ENCODE measurements at places on chromosomes 2 and 18. TPM values are rescaled to one million over a fixed set of nuclear protein-coding genes. Genes with fewer than 3 reads are reported as not detected.

Gene CTNNA2
- total RNA-seq, result not detected

DNA sequence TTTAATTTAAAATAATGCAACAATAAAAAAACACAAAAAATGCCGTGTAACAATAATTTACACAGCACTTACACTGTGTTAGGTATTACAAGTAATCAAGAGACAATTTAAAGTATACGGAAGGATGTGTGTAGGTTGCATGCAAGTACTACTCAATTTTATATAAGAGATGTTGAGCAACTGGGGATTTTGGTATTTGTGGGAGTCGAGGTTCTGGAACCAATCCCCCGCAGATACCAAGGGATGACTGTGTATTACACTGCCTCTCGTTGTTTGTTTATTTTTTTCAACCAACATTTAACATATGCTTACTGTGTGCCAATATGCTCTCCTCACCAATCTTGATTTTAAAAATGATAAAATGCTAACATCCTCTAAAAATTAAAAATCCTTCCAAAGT, 24.8 kb downstream of the MAP3K2 start:
- no peak for DNase-seq

DNA sequence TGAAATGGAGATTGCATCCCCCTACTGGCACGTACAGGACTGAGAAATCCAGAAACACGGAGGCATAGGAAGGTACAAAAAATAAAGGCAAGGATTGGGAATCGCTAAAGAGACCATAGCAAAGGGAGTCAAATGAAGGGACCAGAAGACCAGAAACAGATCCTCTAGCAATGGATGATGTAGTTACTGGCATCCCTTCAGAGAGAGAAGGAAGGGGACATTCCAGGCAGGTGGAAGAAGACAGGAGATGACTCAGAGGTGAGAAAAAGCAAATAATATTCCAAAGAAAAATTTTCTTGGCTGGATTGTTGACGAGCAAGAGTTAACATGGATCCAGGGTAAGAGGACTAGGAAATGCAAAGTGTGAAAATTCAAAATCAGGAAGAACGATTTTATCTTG, 78.4 kb upstream of the FZD7 start:
- no peak for DNase-seq

GRCh38 chr2:69375494-69376353, 11.3 kb downstream of the GFPT1 start:
- no peak for DNase-seq

- DNase-seq, result no peak
These were observed 28.2 kb upstream of the NARS1 start for GRCh38 chr18:57649556-57650500.

Gene CNTNAP5
- total RNA-seq, result not detected

DNA sequence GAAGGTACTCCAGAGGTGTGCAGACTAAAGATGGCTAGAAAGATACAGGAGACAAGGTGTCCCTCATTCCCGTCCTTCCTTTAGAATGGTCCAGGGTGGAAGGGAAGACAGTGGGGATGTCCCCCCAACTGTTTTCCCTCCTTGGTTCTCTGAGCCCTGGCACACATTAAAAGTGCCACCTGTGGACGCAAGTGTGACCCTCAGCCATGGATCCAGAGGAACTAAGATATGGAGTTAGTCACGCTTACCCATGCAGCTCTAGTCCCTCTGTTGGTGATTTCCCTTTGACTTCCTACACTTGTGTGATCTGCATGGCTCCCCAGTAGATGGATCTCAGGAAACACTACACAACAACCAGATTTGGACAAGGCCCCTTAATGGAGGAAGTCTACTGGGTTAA, 113.1 kb upstream of the SRD5A2 start:
- no peak for DNase-seq

GRCh38 chr2:148930046-148930775, 55.2 kb downstream of the KIF5C start:
- DNase-seq, result no peak

DNA sequence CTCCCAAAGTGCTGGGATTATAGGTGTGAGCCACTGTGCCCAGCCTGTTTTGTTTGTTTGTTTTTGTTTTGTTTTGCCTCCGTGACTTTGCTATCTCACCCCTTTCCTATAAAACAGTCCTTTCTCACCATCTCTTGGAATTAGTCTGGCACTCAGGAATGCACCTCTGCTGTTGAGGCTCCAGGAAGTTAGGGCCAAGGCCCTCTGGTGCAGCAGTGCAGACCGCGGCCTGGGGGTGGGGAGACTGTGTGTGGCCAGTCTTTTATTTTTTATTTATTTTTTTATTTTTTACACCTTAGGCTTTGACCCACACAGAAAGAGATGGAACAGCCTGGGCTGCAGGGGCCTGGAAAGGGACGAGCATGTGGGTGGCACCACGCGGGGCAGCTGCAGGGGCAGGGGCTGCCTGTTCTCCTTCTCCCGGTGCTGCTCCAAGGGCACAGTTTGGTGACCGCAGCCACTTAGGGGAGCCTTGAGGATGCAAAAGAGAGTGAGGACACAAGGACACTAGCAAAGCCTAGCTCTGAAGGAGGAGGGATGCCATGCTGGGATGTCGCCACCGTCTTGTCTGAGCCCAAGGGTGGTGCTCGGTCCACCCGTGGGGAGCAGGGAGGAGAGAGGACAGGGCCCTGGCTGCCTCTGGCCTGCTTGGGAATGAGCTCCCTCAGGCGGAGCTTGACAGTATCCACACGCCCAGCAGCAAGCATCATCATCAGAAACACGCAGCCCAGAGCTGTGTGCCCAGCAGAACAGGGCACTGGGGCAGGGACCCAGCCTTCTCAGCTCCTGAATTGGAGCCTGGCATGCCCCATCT, 19.4 kb upstream of the ALPI start:
- DNase-seq, result no peak

GRCh38 chr2:173664513-173664910, 300.7 kb downstream of the SP3 start:
- no peak for DNase-seq

DNA sequence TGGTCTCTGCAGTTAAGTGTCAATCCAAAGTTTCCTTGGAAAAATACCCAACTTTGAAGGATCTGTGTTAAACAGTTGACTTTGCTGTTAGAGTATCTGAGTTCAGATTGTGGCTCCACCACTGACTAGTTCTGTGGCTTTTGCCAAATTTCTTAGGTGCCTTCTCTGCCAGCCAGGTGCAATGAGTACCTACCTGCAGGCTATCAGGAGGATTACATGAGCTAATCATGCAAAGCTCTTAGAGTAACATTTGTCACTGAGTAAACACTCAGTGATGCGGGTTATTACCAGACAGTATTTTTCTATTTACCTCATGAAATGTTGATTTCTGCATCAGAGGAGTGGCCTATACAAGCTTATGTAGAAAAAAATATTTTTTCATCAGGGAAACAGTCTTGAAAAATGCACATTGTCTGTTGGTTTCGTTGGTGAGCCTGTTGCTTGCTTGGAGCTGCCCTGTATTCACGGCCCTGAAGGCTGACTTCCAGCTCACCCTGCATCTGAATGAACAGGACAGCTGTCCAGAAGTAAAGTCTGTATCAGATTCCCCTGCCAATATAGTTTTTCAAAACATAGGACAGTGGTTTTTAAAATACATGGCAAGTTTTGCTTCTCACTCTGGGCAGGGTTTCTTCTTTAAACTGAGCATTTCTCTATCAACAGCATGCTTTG, 235.1 kb downstream of the CDCA7 start:
- DNase-seq, result no peak

Gene ATAD2B
- 11.1 TPM for total RNA-seq

Gene LIMS3
- not detected for total RNA-seq

Gene PDE1A
- total RNA-seq, result 1.1 TPM

DNA sequence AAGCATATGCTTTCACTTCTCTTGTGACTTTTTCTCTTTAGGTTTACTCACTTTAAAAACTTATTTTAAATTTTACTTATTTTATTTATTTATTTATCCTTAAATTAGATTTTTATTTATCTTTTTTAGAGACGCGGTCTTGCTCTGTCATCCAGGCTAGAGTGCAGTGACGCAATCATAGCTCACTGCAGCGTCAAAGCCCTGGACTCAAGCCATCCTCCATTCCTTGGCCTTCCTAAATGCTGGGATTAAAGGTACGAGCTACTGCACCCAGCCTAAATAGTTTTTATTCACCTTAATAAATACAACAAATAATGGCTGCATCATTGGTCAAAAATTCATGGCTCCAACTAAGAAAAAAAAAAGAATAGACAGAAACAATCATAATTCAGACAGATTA, 415.7 kb upstream of the FIGN start:
- no peak for DNase-seq

DNA sequence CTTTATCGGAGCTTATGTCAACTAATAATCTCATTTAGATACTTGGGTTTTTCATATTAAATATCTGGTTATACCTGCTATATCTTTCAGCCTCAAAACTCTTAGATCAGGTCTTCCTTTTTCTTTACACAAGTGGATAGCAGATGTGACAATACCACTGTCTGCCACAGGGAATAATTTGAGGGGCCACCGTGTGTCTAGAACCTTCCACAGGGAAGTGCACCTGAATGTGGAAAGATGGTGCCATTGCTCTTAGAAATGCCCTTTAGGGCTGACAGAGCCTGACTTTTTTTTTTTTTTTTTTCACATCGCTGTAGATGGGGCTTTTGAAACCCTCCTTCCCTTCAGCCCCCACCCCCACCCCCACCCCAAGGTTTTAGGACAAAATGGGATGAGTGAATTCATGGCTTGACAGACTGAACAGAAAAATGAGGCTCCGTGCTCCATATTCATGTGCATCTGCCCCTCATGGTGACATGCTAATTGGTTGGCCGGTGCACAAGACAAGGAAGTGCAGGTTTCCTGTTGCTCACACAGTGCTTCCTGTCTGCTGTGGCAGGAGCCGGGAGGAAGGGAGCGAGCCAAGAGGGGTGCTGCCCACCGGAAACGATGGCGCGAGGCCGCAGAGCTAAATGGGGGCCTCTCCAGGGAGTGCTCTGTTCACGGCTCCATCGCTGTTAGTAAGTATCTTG, 246.0 kb downstream of the LDLRAD4 start:
- DNase-seq, result peak; percentile 60

GRCh38 chr2:232898592-232899543, 28.8 kb downstream of the SNORC start:
- DNase-seq, result no peak

Gene CHRNG
- total RNA-seq, result not detected

Gene SLC40A1
- total RNA-seq, result 151 TPM

Gene PASK
- total RNA-seq, result 5.0 TPM

DNA sequence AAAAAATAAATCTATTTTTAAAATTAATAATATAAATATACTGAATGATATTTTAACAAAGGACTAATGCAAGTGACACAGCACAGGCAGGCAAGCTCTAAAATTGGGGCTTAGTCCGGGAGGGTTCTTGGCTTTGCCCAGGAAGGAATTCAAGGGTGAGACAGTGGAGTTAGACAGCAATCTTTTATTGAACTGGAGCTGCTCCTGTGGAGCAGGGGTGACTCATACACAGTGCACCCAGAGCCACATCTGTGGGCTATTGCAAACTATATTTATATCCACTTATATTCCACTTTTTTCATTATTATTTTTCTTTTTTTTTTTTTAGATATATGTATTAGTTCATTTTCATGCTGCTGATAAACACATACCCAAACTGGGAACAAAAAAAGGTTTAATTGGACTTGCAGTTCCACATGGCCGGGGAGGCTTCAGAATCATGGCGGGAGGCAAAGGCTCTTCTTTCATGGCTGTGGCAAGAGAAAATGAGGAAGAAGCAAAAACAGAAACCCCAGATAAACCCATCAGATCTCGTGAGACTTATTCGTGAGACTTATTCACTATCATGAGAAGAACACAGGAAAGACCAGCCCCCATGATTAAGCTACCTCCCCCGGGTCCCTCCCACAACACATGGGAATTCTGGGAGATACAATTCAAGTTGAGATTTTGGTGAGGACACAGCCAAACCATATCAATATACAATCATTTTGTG, 437.1 kb downstream of the BCL11A start:
- no peak for DNase-seq

Gene PDCD1
- 0.18 TPM for total RNA-seq

GRCh38 chr2:26672818-26673393, 19.6 kb upstream of the KCNK3 start:
- DNase-seq, result no peak

GRCh38 chr18:10094154-10094553, 180.3 kb downstream of the VAPA start:
- DNase-seq, result no peak

Gene FAM228A
- total RNA-seq, result 0.20 TPM

Gene SLC4A5
- total RNA-seq, result 1.2 TPM

DNA sequence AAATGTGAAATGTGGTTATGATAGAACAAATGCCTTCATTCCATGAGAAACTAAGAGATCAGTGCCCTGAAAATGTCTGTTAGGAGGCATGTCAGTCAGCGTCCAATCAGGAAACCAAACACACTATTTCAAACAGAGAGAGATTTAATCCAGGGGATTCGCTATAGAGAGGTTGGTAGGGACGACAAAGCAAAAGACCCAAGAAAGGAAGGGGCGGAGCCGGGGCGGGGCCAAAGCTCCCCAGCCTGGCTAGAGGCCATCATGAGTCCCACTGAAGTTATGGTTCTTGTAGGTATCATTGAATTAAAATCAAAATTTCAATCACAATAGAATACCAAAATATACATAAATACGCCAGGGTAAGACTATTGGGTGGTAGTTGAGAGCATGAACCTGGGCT, 32.9 kb upstream of the RNF149 start:
- DNase-seq, result no peak

GRCh38 chr2:23745068-23745725, 181.7 kb downstream of the ATAD2B start:
- DNase-seq, result no peak

DNA sequence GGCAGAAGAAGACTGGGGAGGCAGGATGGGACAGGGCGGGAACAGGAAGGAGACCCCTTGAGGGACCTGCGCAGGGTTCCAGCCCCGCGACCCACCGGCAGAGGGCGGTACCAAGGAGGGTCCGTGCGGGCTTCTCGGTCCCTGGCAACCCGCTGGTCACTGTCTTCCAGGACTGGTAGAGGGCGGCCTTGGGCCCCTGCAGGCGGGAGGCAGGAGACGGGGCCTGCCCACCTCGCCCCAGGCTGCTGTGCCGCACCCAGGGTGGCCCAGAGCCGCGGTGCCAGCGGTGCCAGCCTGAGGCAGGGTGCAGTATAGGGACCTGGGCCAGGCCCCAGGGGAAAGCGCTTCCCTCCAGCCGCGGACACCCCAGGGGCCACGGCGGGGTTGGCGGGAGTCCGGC, 34.5 kb downstream of the NEURL3 start:
- peak; percentile 72 for DNase-seq

DNA sequence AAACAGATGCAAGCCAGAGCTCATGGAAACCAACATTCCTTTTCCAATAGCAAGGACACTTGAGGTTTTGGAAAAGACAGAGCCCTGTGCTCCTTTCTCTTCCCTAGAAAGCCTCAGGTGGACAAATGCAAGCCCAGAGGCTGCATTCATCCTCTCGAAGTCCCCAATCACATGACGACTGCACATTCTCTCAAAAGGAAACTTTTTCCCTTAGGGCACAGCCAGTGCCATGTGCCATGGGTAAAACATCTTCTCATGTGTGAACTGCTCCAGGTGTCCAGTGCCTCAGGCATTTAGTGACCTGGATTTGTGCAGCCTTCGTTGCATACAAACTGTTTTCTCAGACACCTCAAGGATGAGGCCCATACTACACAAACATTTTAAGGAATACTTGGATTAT, 140.7 kb downstream of the LAMA1 start:
- DNase-seq, result no peak

Gene CFAP221
- total RNA-seq, result 1.2 TPM
